Fibroblast of villous mesenchyme (primary cell): ENCODE measurements at places on chromosomes 3 and 15. TPM values are rescaled to one million over a fixed set of nuclear protein-coding genes. Genes with fewer than 3 reads are reported as not detected.

SCAP gene
- total RNA-seq: 50.3 and 66.5 TPM in 2 replicates

ATP6V1A gene
- 85.7 and 117 TPM in 2 replicates for total RNA-seq

RPUSD2 gene
- 11.2 and 11.9 TPM in 2 replicates for total RNA-seq

MCF2L2 gene
- 0.43 and 0.64 TPM in 2 replicates for total RNA-seq

ZSCAN2 gene
- 5.6 and 7.1 TPM in 2 replicates for total RNA-seq

CHRM5 gene
- under 0.01 TPM in 2 replicates for total RNA-seq

REC114 gene
- total RNA-seq: not detected in 2 replicates

TMCO5A gene
- total RNA-seq: not detected in 2 replicates

DHX36 gene
- 34.1 and 57.4 TPM in 2 replicates for total RNA-seq

SCG5 gene
- 8.7 and 17.7 TPM in 2 replicates for total RNA-seq

TRIM59 gene
- total RNA-seq: 29.6 and 47.5 TPM in 2 replicates

AADACL2 gene
- not detected in 2 replicates for total RNA-seq

GP9 gene
- not detected in 2 replicates for total RNA-seq

CASR gene
- total RNA-seq: not detected in 2 replicates

SLC12A1 gene
- not detected in 2 replicates for total RNA-seq

SLC24A5 gene
- not detected in 2 replicates for total RNA-seq

LRRC34 gene
- 3.5 and 4.3 TPM in 2 replicates for total RNA-seq

FAM174B gene
- total RNA-seq: 0.97 and 3.9 TPM in 2 replicates

TLR9 gene
- not detected in 2 replicates for total RNA-seq

VEPH1 gene
- total RNA-seq: 8.6 and 10.3 TPM in 2 replicates

THSD4 gene
- total RNA-seq: 60.2 and 76.4 TPM in 2 replicates

ANKRD63 gene
- not detected in 2 replicates for total RNA-seq

OXTR gene
- 75.4 and 310 TPM in 2 replicates for total RNA-seq

MKRN3 gene
- 0.86 and 0.97 TPM in 2 replicates for total RNA-seq

LXN gene
- total RNA-seq: 32.0 and 50.9 TPM in 2 replicates

RHCG gene
- total RNA-seq: not detected in 2 replicates

CCR3 gene
- not detected in 2 replicates for total RNA-seq

CYP1A2 gene
- total RNA-seq: not detected in 2 replicates

HHATL gene
- not detected in 2 replicates for total RNA-seq

ATP13A5 gene
- not detected in 2 replicates for total RNA-seq

GOLGA6A gene
- total RNA-seq: not detected in 2 replicates

SECISBP2L gene
- 43.5 and 74.3 TPM in 2 replicates for total RNA-seq

ITIH4 gene
- 0.32 and 1.3 TPM in 2 replicates for total RNA-seq

PRSS50 gene
- not detected in 2 replicates for total RNA-seq

FANCD2OS gene
- not detected in 2 replicates for total RNA-seq

DNAH1 gene
- total RNA-seq: 4.7 and 4.8 TPM in 2 replicates

CD80 gene
- total RNA-seq: not detected in 2 replicates

TMEM212 gene
- not detected in 2 replicates for total RNA-seq

CLSTN2 gene
- 5.8 and 7.3 TPM in 2 replicates for total RNA-seq

LNP1 gene
- total RNA-seq: 4.2 and 4.7 TPM in 2 replicates

RYR3 gene
- under 0.01 TPM in 1 of 2 replicates, not detected in the other for total RNA-seq

SFMBT1 gene
- 3.9 and 4.8 TPM in 2 replicates for total RNA-seq

ZMAT3 gene
- 24.8 and 44.9 TPM in 2 replicates for total RNA-seq

ATR gene
- 21.9 and 37.6 TPM in 2 replicates for total RNA-seq

INTS14 gene
- total RNA-seq: 41.0 and 41.2 TPM in 2 replicates

IMP3 gene
- 41.6 and 42.3 TPM in 2 replicates for total RNA-seq

RARB gene
- total RNA-seq: 13.2 and 21.6 TPM in 2 replicates

MRPS11 gene
- total RNA-seq: 22.0 and 22.9 TPM in 2 replicates
